Epithelial cell of proximal tubule (primary cell): ENCODE measurements at places on chromosomes 7 and 10.

- DNase-seq = no peak
These were observed 53.0 kb upstream of the HABP2 start for GRCh38 chr10:113499806-113500205.

DNA sequence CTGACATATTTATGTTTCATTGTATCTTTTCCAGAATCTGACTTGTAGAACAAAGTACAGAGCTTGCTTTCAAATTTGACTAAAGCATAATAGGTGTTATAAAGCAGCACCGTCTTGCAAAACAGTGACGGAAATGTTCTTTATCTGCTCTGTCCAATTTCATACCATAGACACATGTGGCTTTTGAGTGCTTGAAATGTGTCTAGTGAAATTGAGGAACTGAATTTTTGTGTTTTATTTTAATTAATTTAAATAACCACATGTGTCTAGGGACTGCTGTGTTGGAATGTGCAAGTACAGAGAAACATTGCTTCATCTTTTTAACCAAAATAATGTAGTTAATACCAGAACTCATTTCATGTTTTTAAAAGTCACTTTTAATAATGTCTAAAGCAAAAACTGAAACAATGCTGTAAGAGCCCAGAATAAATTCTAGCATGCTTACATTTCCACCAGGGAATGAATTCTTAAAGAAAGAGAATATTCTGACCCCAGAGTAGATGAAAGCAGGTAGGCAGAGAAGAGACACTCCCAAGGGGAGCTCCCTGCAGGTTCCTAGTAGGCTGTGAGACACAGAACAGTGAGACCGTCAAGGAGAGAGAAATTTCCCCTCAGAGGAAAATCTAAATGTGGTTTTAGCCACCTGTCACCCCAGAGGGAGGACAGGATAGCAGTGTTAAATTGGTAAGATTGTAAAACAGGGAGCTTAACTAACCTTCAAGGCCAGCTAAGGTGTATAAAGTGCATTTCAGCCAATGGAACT, 175.3 kb upstream of the KMT2E start:
- DNase-seq = no peak

- DNase-seq = no peak
These were observed 32.5 kb upstream of the ELMO1 start for GRCh38 chr7:37481154-37481553.

DNA sequence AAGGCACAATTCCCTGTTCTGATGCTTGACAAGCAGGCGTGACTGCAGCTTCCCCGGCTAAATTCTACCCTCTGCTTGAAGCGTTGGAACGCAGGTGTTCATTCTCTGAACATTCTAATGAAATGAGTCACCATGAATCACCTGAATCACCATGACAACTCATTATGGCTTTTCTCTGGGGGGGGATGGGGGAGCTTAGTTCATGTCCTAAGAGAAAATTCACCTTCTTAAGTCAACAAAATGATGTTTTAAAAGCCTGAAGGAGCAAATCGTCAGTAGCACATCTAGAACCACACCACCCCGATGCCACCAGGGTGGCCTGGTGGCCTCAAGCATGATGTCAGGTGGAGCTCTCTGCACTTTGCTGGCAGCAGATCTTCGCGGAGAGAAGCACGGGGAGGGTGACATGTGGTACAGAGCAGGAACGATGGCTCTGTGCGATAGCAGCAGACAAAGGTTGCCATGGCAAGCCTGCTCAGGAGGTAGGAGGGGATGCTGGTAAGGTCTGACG, 33.7 kb downstream of the DDC start:
- DNase-seq = peak; percentile 61

DNA sequence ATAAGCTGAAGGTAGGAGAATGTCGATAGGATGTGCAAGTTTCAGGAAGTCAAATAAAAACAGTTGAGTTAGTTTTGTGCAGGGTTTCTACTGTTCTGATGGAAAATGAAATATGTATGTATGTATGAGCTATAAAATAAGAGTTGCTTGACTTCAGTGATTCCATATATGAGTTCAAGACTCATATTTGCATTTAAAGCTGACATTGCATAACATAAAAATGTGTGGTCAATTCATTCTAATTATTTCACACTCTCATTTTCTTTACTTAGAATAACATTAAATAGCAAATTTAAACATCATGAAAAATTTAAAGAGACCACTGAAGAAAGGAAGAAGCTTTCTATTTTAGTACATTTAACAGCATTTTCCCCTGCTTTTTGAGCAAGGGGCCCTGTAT, 37.8 kb downstream of the IFIT5 start:
- no peak for DNase-seq

DNA sequence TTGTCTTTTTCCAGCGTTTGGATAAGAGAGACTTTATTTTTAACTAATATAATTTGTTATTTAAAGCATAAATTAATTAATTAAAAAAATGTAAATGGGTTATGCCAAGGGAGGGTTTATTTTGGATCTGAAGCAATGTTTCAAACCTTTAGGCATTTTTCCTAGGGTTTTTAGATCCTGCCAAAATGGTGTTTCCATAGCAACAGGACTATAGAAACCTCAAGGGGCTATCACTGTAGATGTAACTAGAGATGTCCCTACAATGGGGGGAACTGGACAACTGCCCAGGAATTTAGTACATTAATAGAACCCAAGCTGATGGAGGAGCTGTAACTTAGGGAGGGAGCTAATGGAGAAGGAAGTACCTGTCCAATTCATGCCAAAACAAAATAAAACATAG, 57.3 kb downstream of the SLC39A12 start:
- DNase-seq = no peak

GRCh38 chr10:19824381-19825342, 8.4 kb downstream of the PLXDC2 start:
- DNase-seq = no peak

DNA sequence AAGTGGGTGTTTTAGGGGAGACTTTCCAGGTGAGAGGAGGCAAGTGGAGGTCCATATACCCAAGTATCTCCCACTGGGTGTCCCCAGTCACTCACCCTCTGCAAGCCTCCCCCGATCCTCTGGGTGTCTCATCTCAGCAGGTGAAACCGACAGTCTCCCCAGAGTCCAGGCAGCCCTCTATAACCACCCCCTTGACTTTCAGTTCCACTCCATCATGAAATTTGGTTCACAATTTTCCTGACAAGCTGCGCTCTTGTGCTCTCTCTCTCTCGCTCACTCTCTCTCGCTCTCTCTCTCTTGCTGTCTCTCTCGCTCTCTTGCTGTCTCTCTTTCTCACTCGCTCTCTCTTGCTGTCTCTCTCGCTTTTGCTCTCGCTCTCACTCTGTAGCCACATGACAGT, 8.1 kb upstream of the RABGEF1 start:
- DNase-seq = no peak

GRCh38 chr10:120279196-120279595, 177.8 kb upstream of the PLPP4 start:
- DNase-seq = no peak

DNA sequence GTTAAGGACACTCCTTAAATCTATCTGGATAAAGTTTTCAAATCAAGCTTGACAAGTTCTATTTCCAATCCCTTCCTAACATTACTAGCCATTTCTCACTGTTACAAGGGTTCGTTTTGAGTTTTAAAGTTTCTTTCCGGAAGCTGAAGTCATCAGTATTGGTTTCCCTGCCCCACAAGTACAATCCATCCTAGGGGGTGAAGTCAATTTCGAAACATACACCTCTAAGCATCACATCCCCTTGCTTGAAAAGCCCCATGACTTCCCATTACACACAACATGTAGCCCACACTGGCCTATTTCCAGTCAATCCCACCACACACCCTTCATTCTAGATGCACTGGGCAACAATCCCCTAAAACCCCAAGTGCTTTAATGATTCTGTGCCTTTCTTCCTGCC, 13.0 kb downstream of the DPY19L1 start:
- no peak for DNase-seq
